ENCODE measurements at places on chromosomes 12 and 14. TPM values are rescaled to one million over a fixed set of nuclear protein-coding genes. Genes with fewer than 3 reads are reported as not detected.
A peak's percentile ranks its signal among the peaks of the same experiment; 100 is the strongest.

DNA sequence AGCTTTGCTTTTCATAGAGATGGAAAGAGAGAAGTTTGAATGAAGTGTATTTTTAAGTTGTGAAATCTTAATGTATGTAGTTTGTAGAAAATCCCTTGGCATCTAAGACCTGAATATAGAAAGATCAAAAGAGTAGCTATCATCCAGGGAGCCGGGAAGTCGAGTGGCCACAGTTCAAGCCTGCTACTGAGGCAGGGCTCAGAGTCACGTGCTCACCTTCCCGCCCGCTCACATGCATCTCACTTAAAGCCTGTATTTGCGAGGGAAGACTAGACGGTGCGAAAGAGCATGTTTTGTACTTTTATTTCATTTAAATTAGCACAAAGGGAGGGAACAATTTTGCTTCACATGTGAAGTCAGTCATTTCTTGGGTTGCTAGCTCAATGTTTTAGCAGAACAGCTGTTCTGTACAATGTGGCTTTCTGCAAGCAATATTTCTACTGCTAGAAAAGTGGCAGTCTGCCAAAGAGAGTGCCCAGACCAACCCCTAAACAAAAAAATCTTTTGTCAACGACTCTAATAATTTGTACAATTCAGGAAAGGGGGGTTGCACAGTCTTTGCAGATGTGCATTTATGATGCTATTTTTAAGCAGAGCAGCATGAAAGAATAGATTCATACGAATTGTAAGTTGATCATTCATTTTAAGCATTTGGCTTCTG is 290.7 kb downstream of the NPAS3 start:
- no peaks in the 10 kb centered on the region for H3K36me3 ChIP-seq
- no peak overlapping the region for H3K4me3 ChIP-seq
- H3K27me3 ChIP-seq, result no peaks in the 10 kb centered on the region
- H3K4me1 ChIP-seq, result no peaks in the 10 kb centered on the region

DNA sequence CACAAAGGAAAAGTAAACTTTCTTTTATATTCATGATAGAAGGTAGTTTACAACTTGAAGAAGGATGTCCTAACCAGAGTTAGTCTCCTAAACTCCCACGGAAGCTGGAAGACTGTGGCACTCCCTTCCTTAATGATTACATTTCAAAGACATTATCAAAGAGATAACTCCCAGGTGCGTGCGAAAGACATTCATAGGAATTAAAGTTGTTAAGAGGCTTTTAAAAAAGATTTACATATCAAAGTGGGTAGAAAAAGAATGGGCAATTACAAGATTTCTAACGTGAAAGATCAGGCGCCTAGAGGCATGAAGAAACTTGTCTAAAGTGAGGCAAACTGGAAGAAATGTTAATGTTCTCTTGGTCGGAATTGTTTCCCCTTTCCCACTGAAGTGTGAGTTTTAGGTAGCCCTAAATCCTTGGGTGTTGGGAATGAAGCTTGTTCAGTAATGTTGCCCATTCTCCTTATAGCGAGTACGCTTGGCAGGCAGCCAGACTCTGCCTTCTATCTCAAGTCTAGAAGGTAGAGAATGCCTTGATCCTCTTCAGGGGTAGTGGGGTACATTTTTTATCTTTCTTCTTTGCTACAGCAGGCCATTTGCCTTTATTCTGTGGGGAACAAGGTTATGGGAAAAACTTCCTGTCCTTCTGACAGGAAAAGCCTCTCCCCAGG is 642.0 kb downstream of the SLC6A15 start:
- no peak overlapping the region for H3K27ac ChIP-seq
- H3K4me1 ChIP-seq, result no peaks in the 10 kb centered on the region
- no peaks in the 10 kb centered on the region for H3K27me3 ChIP-seq
- no peak for DNase-seq
- H3K36me3 ChIP-seq, result no peaks in the 10 kb centered on the region

DNA sequence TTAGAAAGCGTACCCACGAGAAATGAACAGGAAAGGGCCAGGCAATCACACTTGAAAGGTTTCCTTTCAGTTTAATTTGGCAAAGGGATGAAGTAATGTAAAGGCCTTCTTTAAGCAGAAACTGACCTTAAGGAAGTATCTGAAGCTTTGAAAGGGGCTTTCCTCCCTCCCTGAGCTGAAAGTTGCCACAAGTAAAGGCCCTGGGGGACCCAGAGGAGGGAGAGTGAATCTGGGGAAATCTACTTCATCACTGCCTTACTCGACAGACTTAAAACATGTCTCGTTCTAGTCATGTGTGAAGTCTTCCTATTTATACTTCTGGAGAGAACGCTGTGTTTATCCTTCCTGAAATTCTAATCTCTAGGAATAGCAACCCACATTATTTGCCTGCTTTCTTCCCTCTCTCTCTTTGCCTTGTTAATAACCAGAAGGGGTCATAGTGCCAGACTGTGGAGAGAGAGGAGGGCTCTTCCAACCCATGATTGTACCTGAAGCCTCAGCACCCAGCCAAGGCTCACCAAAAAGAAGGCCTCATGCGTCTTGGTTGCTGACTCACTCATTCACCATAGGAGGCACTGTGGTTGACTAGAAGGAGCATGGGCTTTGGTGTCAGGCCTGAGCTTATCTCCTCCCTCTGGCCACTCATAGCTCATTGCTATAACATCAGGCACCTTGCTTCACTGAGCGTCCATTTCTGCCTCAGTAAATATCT is 10.2 kb upstream of the GPX2 start:
- H3K36me3 ChIP-seq, result peaks cover 3% of the 10 kb centered on the region
- no peak overlapping the region for H3K27ac ChIP-seq
- no peak overlapping the region for H3K4me3 ChIP-seq
- no peak for DNase-seq

- no peaks in the 10 kb centered on the region for H3K4me1 ChIP-seq
- H3K27ac ChIP-seq, result no peak overlapping the region
- peaks cover 15% of the 10 kb centered on the region for H3K36me3 ChIP-seq
- DNase-seq, result no peak
- no peak overlapping the region for H3K4me3 ChIP-seq
- no peaks in the 10 kb centered on the region for H3K27me3 ChIP-seq
Observed at GRCh38 chr12:105399428-105400081, 69.1 kb downstream of the C12orf75 start.

DNA sequence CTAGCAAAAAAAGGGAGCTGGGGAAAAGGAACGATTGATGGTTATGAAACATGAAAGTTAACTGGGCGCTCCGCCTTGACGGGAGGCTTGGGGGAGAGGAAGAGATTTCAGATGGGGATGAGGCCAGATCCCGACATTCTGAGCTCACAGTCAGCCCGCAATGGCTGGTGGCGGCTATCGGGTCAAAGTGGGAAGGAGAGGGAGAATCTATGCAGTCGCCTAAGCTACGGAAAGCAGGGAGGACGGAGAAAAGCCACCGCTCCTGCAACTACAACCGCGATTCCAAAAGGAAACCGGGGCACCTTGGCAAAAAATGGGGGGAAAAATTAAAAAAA is 502 bp downstream of the MPHOSPH9 start:
- H3K27me3 ChIP-seq, result peaks cover 4% of the 10 kb centered on the region
- H3K4me3 ChIP-seq, result peak overlapping the region; percentile 100
- H3K36me3 ChIP-seq, result peaks cover 48% of the 10 kb centered on the region

DNA sequence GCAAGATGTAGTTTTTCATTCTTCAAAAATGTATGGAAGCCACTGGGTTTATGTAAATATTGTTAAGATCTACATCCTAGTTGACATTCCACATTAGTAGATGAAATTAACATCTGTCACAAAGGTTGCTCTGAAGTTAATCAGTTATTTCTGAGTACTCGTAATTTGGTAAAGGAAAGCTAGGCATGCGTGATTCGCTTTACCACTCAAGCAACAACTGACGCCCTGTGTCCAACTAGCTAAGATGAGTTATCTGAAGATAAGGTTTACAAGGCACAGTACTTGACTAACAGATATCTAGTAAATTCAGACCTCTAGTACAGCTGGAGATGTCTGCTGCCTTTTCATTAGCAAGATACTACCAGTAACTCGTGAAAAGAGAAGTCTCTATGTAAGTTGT is 14.1 kb downstream of the PRKD1 start:
- H3K4me1 ChIP-seq, result no peaks in the 10 kb centered on the region
- no peak for DNase-seq
- no peaks in the 10 kb centered on the region for H3K36me3 ChIP-seq
- H3K27me3 ChIP-seq, result no peaks in the 10 kb centered on the region
- H3K4me3 ChIP-seq, result no peak overlapping the region
- no peak overlapping the region for H3K27ac ChIP-seq

- no peak overlapping the region for H3K4me3 ChIP-seq
- DNase-seq, result no peak
- H3K27ac ChIP-seq, result no peak overlapping the region
- H3K36me3 ChIP-seq, result no peaks in the 10 kb centered on the region
- H3K4me1 ChIP-seq, result peaks cover 45% of the 10 kb centered on the region
Observed at GRCh38 chr14:75229661-75230139, 48.9 kb upstream of the FOS start.

DNA sequence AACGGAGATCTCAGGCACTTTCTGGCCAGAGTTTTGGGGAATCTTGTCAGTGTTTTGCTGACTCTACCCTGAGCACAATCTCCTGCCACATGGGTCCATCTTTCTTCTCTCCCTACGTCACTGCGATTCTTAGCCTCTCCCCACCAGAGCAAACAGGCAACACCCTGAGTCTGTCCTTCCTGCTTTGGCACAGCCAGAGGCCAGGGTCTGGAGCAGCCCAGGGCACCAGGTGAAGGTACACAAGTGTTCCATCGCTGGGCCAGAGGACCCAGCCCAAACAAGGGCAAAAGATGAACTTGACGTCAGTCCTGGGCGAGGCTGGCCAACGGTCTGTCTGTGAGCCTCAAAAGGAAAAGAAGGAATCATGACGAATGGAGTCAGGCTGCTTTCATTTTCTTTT is 12.7 kb upstream of the CCDC177 start:
- H3K36me3 ChIP-seq, result no peaks in the 10 kb centered on the region
- peaks cover 2% of the 10 kb centered on the region for H3K4me1 ChIP-seq
- H3K27me3 ChIP-seq, result no peaks in the 10 kb centered on the region
- H3K4me3 ChIP-seq, result no peak overlapping the region

GRCh38 chr12:118271770-118272417 is 100.8 kb downstream of the TAOK3 start:
- no peak overlapping the region for H3K4me3 ChIP-seq
- H3K27me3 ChIP-seq, result no peaks in the 10 kb centered on the region
- H3K4me1 ChIP-seq, result peaks cover 9% of the 10 kb centered on the region
- H3K27ac ChIP-seq, result no peak overlapping the region

DNA sequence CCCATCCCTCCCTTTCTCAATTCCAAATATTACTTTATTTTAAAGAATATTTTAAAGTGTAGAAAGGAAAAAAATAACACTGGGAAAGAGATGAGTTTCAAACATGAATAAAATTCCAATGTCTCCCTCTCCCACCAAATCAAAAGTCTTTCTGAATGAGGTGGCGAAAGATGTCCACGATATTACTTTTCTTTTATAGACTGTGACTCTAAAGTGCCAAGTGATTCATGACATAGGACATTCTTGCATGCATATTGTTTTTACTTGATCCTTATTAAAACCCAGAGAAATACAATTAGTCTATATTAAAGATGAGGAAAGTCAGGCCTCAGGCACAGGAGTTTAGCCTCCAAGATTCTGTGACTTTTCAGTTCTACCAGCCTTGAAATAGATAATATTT is 16.0 kb upstream of the LUM start:
- H3K36me3 ChIP-seq, result no peaks in the 10 kb centered on the region
- no peak overlapping the region for H3K27ac ChIP-seq
- DNase-seq, result no peak
- H3K4me1 ChIP-seq, result no peaks in the 10 kb centered on the region

GRCh38 chr12:128078301-128078971 is 188.5 kb upstream of the TMEM132C start:
- H3K27me3 ChIP-seq, result no peaks in the 10 kb centered on the region
- H3K36me3 ChIP-seq, result no peaks in the 10 kb centered on the region
- no peaks in the 10 kb centered on the region for H3K4me1 ChIP-seq
- no peak for DNase-seq
- H3K27ac ChIP-seq, result no peak overlapping the region

GRCh38 chr12:74889563-74890236 is 319.9 kb downstream of the KCNC2 start:
- no peak overlapping the region for H3K4me3 ChIP-seq
- no peak overlapping the region for H3K27ac ChIP-seq
- H3K4me1 ChIP-seq, result peaks cover 18% of the 10 kb centered on the region
- H3K36me3 ChIP-seq, result no peaks in the 10 kb centered on the region

ZDHHC22 gene
- total RNA-seq, result not detected

TRIM9 gene
- total RNA-seq, result 6.2 TPM

ADAM21 gene
- 0.23 TPM for total RNA-seq

HNF1A gene
- not detected for total RNA-seq

RD3L gene
- not detected for total RNA-seq

MYH7 gene
- 0.04 TPM for total RNA-seq

NUMB gene
- total RNA-seq, result 27.3 TPM

TAS2R8 gene
- not detected for total RNA-seq

BEGAIN gene
- 6.6 TPM for total RNA-seq

KRT6A gene
- not detected for total RNA-seq

CLEC1A gene
- total RNA-seq, result not detected

KRT74 gene
- total RNA-seq, result not detected

AKT1 gene
- 112 TPM for total RNA-seq

Measured in activated naive CD8-positive, alpha-beta T cell treated with anti-CD3 and anti-CD28 coated beads for 36 hours (primary cell).